ENCODE measurements at places on chromosomes 6 and 20.

- no peak for DNase-seq
Measured at GRCh38 chr20:49482173-49482572, 295 bp downstream of the KCNB1 start.

DNA sequence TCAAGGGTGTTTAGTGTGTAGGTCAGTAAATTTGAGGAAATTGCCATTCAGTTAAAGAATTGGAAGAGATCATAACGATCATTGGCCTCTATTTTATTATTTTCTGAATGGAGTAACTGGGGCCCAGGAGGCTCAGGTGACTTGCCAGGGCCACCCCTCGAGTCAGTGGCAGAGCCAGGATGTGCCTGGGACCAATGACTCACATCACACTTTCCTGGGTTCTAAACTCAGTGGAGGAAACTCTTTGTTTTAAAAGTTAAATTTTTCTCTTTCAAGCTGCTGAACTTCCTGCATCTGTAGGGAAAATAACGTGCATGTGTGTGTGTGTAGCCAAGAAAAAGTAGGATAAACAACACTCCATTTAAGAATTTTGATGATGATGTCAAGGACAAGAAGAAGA lies 135.5 kb downstream of the MYLK4 start:
- DNase-seq = no peak

- DNase-seq = no peak
Measured at GRCh38 chr6:158043008-158043407, 61.3 kb downstream of the SYNJ2 start.

DNA sequence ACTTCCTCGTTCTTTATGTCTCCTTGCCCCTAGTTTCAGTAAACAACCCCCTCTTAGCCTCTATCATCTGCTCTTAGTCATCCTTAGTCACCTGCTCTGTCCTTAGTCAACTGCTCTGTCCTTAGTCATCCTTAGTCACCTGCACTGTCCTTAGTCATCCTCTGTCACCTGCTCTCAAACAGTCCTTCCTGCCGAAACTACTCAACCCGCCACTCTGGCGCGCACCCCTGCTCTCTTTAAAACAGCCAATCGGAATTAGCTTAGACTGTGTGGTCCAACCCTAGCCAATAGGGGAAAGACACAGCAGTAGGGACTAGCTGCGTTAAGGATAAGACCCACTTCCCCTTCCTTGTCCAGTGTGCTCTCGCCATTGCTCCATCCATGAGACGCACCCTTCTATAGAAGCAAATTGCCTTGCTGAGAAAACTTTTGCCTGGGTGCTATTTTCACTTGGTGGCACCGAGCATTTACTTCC lies 73.9 kb downstream of the BACH2 start:
- DNase-seq = no peak

- no peak for DNase-seq
Measured at GRCh38 chr6:71211799-71212198, 76.8 kb upstream of the OGFRL1 start.
